Testis (tissue), 5 donors: ENCODE measurements at places on chromosomes 13 and 19. TPM values are rescaled to one million over a fixed set of nuclear protein-coding genes. Genes with fewer than 3 reads are reported as not detected.

GRCh38 chr19:16804176-16804575, 25.0 kb upstream of the SIN3B start:
- H3K27ac ChIP-seq = no peak overlapping the region
- no peaks in the 10 kb centered on the region for H3K27me3 ChIP-seq
- H3K4me1 ChIP-seq = no peaks in the 10 kb centered on the region
- DNase-seq = no peak
- H3K36me3 ChIP-seq = no peaks in the 10 kb centered on the region

DNA sequence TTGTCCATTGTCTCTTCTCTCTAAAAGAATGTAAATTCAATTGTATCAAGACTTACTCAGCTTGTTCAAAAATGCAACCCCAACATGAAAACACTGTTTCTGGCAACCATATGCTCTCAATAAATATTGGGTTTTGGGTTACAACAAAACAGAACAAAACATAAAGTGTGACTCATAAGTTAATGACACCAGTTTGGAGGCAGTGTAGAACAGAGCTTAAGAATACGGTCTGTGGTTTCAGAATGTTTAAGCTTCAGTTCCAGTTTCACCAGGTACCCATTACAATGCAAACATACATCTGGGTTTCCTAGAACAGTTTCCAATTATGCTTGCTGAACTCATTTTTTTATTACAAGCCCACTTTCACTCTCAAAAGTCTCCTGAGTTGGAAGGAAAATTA, 285.8 kb upstream of the PCDH9 start:
- no peak for DNase-seq
- no peaks in the 10 kb centered on the region for H3K4me1 ChIP-seq
- no peaks in the 10 kb centered on the region for H3K27me3 ChIP-seq
- H3K36me3 ChIP-seq = no peaks in the 10 kb centered on the region
- H3K4me3 ChIP-seq = no peak overlapping the region
- H3K27ac ChIP-seq = no peak overlapping the region

GRCh38 chr19:38233740-38234251, 9.8 kb upstream of the DPF1 start:
- peak; percentile 89 for DNase-seq
- no peak overlapping the region for H3K4me3 ChIP-seq
- no peaks in the 10 kb centered on the region for H3K36me3 ChIP-seq
- H3K27ac ChIP-seq = no peak overlapping the region
- H3K27me3 ChIP-seq = no peaks in the 10 kb centered on the region

- H3K27me3 ChIP-seq = peaks cover 12% of the 10 kb centered on the region
- peaks cover 4% of the 10 kb centered on the region for H3K4me1 ChIP-seq
- no peak for DNase-seq
Observed at GRCh38 chr13:99970651-99971575, 654 bp downstream of the ZIC5 start.

DNA sequence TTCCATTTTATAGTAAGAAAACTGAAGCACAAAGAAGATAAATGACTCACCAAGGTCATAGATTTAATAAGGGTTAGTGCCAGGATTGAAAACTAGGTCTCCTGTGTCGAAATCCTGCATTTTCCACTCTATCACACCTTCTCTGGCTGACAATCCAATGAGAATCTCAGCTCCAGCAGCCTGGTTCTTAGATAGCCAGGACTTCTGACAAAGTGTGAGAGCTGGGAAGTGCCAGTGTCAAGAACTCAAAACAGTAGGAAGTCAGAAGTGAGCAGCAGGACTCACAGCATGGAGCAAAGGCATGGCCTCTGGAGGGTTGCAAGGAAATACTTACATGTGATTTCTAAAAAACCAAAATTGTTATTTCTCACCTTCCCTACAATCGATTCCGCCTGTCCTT, 24.3 kb downstream of the KCTD12 start:
- no peaks in the 10 kb centered on the region for H3K4me1 ChIP-seq
- H3K27ac ChIP-seq = no peak overlapping the region
- no peak overlapping the region for H3K4me3 ChIP-seq
- H3K36me3 ChIP-seq = no peaks in the 10 kb centered on the region
- DNase-seq = no peak

- no peak overlapping the region for H3K27ac ChIP-seq
- no peaks in the 10 kb centered on the region for H3K36me3 ChIP-seq
- no peak for DNase-seq
- no peaks in the 10 kb centered on the region for H3K27me3 ChIP-seq
Observed at GRCh38 chr19:33564836-33565338, 43.3 kb upstream of the PEPD start.

GRCh38 chr19:31716826-31717225, 367.6 kb upstream of the TSHZ3 start:
- H3K4me3 ChIP-seq = no peak overlapping the region
- H3K4me1 ChIP-seq = no peaks in the 10 kb centered on the region
- no peak overlapping the region for H3K27ac ChIP-seq
- H3K36me3 ChIP-seq = no peaks in the 10 kb centered on the region
- DNase-seq = no peak

DNA sequence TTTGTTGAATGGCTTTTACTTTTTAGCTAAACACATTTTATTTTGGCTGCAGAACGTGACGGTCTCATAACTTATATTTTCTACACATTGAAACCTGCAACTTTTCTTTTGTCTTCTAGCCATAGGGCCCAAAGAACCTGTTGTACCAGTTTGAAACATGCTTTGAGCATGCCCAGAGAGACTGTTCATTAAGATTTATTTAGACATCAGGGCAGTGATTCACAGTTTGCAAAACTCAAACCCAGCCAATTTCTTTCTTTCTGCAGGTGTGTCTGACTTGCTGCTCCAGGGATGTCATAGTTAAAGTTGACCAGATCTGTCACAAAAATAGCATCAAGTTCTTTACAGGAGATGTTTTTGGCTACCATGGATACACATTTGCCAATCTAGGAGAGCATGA, 22.0 kb downstream of the SAE1 start:
- H3K27ac ChIP-seq = no peak overlapping the region
- peaks cover 5% of the 10 kb centered on the region for H3K4me1 ChIP-seq
- H3K27me3 ChIP-seq = no peaks in the 10 kb centered on the region
- no peaks in the 10 kb centered on the region for H3K36me3 ChIP-seq
- DNase-seq = no peak
- H3K4me3 ChIP-seq = no peak overlapping the region

DNA sequence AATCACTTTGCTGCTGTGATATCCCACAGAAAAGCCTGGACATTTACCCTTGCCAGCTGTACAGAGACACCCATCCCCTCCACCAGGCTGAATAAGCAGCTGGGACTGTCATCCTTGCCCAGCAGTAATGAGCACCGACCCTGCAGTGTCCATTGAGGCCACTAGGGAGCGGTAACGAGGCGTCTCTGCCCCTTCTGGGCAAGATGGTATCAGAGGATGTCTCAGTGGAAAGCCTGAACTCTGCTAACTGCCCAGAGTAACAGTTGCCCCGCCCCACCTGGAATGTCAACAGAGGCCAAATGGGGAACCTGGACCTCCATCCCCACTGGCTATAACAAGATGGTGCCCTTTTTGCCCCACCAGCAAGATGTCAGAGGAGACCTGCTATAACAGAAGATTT, 22.8 kb upstream of the CEACAM20 start:
- H3K4me3 ChIP-seq = no peak overlapping the region
- H3K27ac ChIP-seq = no peak overlapping the region
- H3K27me3 ChIP-seq = no peaks in the 10 kb centered on the region
- DNase-seq = peak; percentile 55

DNA sequence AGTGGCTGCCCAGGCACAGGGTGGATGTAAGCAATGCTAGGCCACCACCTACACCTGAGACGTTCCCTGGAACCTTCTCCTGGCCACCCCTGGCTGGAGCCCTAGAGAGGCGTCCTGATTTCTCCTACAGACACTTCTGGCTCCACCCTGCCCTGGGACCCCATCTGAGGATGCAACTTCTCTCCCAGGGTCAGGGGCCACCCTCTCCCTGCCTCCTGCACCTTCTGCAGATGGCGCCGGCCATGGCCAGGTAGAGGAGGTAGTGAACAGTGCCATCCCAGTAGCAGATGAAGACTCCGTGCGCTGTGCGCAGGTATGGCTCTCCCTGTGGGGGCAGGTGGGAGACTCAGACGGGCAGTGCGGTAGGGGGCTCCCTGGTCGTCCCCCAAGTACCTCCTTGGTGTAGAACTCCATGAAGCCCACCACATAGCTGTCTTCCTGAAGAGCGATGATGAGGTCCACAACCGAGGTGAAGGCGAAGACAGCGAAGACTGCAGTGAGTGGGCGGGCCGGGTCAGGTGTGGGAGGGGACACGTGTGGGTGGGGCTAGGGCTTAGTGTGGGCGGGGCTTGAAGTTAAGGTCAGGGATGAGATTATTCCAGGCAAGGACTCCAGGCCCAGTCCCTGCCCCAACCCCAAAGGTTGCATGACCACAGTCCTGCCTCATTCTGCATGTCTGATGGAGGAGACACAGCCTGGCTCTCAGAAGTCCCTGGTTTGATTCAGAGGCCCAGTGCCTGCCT, 3.0 kb downstream of the TM6SF2 start:
- no peak overlapping the region for H3K4me3 ChIP-seq
- H3K36me3 ChIP-seq = no peaks in the 10 kb centered on the region
- no peaks in the 10 kb centered on the region for H3K27me3 ChIP-seq
- H3K27ac ChIP-seq = no peak overlapping the region

DNA sequence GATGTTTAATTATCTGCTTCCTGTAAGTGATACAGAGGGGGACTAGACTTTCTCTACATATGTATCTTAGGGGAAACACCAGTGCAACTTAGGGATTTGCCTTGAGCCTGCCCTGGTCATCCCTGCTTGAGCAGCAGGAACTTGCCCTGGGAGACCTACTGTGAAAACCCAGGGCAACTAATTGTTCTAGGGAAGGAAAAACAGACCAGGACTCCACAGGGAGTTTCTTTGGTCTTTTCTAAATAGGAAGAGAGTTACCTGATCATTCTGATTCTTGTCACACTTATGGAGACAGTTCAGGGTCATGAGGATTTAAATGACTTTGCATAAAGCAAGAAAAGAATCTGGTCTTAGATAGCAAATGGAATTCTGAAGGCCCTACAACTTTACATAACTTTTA, 89.1 kb downstream of the WASF3 start:
- H3K36me3 ChIP-seq = no peaks in the 10 kb centered on the region
- no peaks in the 10 kb centered on the region for H3K4me1 ChIP-seq
- no peak overlapping the region for H3K27ac ChIP-seq
- H3K27me3 ChIP-seq = no peaks in the 10 kb centered on the region
- no peak overlapping the region for H3K4me3 ChIP-seq

DNA sequence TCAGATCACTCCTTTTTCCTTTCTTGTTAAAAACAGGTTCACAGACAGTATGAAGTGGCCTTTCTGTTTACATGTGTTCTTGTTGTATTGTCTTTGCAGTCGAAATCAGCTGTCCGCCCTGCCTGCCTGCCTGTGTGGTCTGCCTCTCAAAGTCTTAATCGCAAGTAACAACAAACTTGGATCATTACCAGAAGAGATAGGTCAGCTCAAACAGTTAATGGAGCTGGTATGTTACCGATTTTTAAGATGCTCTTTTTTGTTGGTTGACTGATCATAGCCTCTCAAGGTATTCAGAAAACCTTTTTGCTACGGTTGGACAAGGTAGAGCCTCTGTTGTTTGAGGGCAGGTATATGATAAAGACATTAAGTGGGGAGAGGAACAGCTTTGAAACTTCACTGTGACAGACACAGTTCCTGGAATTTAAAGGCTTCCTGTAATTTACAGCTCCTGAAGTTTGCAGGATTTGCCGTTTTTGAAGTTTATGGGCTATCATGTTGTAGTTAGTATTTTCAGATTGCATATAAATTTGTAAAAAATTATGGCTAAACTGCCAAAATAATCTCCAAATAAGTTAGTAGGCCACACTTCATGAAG, 116.1 kb downstream of the LRCH1 start:
- no peak overlapping the region for H3K4me3 ChIP-seq
- H3K27me3 ChIP-seq = no peaks in the 10 kb centered on the region
- H3K27ac ChIP-seq = no peak overlapping the region

- peak overlapping the region; percentile 6 for H3K4me3 ChIP-seq
- H3K36me3 ChIP-seq = no peaks in the 10 kb centered on the region
- no peaks in the 10 kb centered on the region for H3K27me3 ChIP-seq
- peak; percentile 87 for DNase-seq
- H3K4me1 ChIP-seq = peaks cover 14% of the 10 kb centered on the region
Observed at GRCh38 chr19:18388100-18388959, 2.4 kb downstream of the GDF15 start.

DNA sequence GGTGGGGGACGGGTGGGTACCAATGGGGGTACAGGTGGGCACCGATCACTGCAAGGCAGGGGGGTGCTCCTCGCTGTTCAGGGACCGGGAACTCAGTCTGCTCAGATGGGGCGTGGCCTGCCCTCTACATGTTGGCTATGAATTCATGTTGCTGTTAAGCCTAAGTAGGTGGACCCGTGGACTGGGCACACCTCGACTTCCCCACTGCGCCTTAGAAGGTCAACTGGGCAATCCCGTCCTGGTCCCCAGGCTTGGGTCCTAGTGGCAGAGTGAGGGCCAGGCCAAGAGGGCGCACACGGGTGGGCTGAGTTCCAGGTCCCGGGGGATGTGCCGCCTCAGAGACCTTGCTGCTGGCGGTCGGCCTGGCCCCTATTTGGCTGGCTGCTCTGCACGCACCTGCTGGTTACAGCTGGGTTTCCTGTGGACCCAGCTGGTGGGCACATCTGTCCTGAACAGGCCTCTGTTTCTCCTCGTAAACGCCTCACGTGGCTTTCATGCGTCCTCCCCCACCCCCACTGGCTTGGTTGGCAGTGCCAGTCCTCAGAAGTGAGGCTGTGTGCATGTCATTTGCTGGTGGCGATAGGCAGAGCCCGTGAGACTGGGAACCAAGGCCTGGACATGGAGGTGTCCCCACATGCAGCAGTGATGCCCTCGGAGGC, 13.5 kb upstream of the ZNF554 start:
- no peak overlapping the region for H3K27ac ChIP-seq
- DNase-seq = no peak
- H3K36me3 ChIP-seq = no peaks in the 10 kb centered on the region
- H3K4me1 ChIP-seq = no peaks in the 10 kb centered on the region

DNA sequence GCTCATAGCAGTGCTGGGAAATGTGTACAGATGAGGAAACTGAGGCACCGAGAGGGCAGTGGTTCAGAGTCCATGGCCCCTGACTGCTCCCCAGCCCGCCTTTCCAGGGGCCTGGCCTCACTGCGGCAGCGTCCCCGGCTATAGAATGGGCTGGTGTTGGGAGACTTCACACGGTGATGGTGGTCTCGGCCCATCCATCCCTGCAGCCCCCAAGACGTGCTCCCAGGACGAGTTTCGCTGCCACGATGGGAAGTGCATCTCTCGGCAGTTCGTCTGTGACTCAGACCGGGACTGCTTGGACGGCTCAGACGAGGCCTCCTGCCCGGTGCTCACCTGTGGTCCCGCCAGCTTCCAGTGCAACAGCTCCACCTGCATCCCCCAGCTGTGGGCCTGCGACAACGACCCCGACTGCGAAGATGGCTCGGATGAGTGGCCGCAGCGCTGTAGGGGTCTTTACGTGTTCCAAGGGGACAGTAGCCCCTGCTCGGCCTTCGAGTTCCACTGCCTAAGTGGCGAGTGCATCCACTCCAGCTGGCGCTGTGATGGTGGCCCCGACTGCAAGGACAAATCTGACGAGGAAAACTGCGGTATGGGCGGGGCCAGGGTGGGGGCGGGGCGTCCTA, 15.9 kb downstream of the LDLR start:
- H3K4me1 ChIP-seq = no peaks in the 10 kb centered on the region
- H3K36me3 ChIP-seq = no peaks in the 10 kb centered on the region
- H3K27me3 ChIP-seq = no peaks in the 10 kb centered on the region

Gene CNMD
- 4.1 TPM for total RNA-seq

Gene ANGPTL8
- not detected for total RNA-seq

Gene BST2
- total RNA-seq = 37.4 TPM

Gene SMIM44
- not detected for total RNA-seq

Gene OR10H1
- total RNA-seq = 0.39 TPM

Gene NCAN
- total RNA-seq = 3.7 TPM
